ENCODE measurements at places on chromosomes 3 and 15.

- DNase-seq: no peak
Measured at GRCh38 chr15:72217216-72217615, 13.8 kb downstream of the PKM start.

GRCh38 chr3:87575550-87575949, 299.2 kb upstream of the POU1F1 start:
- DNase-seq: no peak

DNA sequence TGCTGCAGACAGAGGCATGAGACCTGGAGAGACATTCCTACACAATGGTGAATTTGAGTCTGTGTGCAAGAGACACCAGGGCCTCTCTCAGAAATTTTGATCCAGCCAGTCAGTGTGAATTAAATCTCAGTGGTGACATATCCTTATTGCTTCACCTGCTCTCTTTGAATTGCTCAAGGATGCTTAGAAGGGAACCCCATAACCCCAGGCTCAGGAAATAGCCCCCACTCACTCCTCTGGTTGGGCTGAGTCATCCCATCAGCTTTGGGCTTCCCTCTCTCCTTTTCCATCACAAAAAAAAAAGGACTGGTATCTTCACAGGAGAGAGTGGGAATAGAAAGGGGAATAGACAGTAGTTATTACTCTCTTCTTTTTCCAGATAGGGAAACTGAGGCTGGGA, 33.0 kb upstream of the LARS2 start:
- DNase-seq: no peak

DNA sequence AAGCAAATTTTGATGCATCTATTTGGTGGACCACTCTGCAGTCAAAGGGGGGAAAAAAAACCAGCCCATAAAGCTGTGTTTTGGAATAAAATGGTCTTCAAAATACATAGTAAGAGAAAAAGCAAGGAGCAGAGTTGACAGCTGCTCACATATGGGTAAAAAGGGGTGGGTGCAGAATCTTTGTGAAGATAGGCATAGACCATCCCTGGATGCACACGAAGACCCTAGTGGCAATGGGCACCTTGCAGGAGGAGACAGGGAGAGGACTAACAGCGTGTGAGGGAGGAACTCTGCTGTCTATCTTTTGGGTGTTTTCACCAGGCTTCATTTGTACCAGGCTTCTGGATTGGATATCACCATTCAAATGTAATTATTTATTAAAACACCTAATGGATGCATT, 43.9 kb downstream of the CTNNB1 start:
- no peak for DNase-seq

DNA sequence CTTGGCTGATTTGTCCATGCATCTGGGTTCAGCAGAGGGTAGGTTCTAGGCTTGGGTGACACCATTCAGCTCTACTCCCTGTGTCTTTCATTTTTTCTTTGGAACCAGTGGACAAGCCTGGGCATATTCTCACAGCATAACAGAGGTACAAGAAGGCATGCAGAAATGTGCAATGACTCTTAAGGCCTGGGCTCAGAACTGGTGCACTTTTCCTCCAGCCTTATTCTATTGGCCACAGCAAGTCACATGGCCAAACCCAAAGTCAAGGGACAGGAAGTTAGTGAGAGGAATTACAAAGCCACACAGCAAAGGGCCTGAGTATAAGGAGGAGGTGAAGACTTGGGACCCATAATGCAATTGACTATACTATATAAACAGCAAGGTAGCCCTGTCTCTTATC, 200.9 kb upstream of the CTDSPL start:
- DNase-seq: no peak

DNA sequence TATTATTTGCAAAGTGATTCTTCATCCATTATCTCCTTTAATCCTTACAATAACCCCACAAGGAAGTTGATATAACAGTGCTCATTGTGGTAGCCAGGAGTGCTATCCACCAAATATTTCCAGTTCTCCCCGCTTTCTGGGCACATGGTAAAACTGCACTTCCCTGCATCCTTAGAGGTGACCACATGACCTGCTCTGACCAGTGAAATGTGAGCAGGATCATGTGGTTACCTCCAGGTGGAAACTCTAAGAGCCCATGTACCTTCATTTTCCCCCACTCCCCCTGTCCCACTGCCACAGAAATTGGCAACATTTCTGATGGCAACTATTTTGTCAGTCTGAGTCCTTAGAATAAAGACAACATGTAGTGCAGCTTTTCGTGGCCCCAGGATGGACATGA, 89.7 kb downstream of the MRPL46 start:
- DNase-seq: no peak

GRCh38 chr3:188253800-188254452, 100.0 kb downstream of the LPP start:
- no peak for DNase-seq

GRCh38 chr15:69536726-69537512, 84.3 kb downstream of the RPLP1 start:
- DNase-seq: no peak

DNA sequence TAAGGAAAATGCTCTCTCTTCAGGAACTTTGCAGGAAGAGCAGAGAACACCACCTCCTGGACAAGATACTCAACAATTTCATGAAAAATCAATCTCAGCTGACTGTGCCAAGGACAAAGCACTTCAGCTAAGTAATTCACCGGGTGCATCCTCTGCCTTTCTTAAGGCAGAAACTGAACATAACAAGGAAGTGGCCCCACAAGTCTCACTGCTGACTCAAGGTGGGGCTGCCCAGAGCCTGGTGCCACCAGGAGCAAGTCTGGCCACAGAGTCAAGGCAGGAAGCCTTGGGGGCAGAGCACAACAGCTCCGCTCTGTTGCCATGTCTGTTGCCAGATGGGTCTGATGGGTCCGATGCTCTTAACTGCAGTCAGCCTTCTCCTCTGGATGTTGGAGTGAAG, 200.5 kb downstream of the AKAP13 start:
- no peak for DNase-seq

GRCh38 chr15:43360821-43361220, 10.0 kb downstream of the ZSCAN29 start:
- no peak for DNase-seq

DNA sequence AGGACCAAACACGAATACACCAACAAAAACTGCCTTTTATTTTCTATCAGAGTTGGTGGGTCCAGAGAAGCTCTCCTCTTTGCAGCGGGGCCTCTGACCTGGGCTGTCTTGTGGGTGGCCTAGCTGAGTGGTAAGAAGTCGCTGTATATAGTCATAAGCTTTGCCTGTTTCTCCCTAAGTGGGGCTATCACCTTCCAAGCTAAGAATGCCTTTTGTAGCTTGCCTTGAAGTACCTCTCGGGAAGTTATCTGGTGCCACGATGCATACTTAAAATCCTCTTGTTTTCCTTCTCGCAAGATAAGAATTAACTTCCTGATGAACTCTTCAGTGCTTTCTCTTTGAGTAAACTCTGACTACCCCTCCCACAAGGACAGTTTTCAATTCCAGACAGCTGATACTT, 178.8 kb downstream of the SYNPR start:
- no peak for DNase-seq

DNA sequence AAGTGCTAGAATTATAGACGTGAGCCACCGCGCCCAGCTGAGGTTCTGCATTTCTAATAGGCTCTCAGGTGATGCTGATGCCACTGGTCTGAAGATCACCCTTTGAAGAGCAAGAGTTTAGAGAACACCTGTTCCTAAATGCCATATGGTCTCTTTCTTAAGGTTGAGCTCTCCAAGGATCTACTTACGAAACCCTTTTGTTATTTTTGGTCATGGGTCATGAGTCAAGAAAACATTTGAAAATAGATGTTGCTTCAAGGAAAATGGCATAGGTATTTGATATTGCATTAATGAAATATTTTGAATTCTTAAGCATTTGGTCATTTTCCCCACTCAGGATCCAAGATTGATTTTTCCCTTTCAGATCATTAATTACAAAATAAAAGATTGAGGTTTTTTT, 74.7 kb upstream of the SOX2 start:
- no peak for DNase-seq

DNA sequence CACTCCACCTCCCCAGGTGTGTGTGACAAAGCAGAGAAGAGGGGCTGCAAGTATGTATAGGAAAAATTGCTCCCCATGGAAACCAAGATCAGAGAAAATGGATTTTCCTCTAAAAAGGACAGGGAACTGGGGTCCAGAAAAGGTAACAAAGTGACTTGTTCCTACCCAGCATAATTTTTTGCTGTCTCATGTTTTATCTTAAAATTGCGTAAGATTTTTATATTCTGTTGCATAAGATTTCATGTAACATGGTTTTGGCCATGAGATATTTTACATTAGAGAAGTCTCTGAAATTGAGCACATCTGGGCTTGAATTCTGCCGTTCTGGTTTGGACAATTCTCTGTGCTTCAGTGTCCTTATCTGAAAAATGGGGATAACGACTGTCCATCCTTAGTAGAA, 335.7 kb upstream of the RORA start:
- DNase-seq: no peak

DNA sequence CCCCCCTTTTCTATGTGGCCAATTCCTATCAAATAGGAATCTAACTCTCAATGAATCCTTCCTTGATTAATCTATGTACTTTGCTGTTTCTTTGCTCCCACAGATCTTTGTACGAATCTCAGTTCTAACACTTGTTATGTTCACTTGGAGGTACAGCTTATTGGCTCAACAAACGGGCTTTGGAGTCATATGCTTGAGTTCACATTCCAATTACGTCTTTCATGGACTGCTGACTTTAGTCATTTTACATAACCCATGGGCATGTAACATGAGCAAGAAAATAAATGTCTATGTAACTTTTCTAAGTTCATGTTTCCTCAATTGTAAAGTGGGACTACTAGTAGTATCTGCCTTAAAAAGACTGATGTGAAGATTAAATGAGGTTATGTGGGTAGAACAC, 123.2 kb upstream of the TBC1D5 start:
- DNase-seq: no peak

GRCh38 chr3:101081999-101082398, 88.8 kb upstream of the ABI3BP start:
- DNase-seq: no peak

- DNase-seq: no peak
Measured at GRCh38 chr15:68666812-68667450, 88.1 kb downstream of the CORO2B start.

- no peak for DNase-seq
Measured at GRCh38 chr3:10779293-10779805, 36.7 kb upstream of the SLC6A11 start.

DNA sequence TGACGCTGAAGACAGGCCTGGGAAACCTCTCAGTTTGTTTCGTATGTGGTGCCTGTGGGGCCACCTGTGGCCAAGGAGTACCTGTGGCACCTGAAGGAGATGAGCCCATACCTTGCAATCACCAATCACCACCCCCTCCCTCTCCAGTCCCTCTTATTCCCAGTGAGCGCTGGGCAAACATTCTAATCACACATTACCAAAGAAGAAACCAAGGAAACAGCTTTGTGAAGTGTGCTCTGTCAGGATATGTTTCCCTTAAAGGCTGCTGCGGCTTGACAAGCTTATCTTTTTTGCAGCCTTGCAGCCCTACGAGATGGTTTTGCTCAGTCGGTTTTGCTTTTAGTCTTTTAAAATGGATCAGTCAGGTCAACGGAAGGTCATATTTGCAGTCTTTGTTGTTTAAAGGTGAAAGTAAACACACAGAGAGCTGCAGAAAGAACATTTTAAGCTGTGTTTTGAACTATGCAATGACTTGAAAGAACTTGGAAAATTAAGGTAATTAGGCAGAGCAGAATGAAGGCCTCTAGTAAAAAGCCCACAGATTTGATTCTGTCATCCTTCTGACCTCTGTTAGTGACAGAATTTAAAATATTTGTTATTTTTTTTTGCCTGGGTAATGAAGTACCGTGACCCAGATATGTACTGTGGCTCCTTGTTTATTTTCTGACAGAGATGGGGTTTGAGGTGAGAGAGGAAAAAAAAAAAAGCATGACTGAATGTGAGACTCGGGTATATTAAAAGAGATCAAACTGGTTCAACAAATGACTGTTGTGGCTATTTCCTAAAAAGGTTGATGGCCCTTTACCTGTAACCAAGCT, 461.4 kb downstream of the NSUN3 start:
- no peak for DNase-seq

GRCh38 chr3:79651536-79652065, 116.2 kb downstream of the ROBO1 start:
- DNase-seq: no peak

GRCh38 chr3:65888196-65888595, 150.5 kb downstream of the MAGI1 start:
- no peak for DNase-seq

GRCh38 chr15:44308889-44309288, 20.4 kb downstream of the GOLM2 start:
- DNase-seq: no peak

GRCh38 chr3:105495021-105495420, 128.3 kb downstream of the ALCAM start:
- no peak for DNase-seq

GRCh38 chr3:130463221-130463620, 53.8 kb upstream of the COL6A6 start:
- no peak for DNase-seq

DNA sequence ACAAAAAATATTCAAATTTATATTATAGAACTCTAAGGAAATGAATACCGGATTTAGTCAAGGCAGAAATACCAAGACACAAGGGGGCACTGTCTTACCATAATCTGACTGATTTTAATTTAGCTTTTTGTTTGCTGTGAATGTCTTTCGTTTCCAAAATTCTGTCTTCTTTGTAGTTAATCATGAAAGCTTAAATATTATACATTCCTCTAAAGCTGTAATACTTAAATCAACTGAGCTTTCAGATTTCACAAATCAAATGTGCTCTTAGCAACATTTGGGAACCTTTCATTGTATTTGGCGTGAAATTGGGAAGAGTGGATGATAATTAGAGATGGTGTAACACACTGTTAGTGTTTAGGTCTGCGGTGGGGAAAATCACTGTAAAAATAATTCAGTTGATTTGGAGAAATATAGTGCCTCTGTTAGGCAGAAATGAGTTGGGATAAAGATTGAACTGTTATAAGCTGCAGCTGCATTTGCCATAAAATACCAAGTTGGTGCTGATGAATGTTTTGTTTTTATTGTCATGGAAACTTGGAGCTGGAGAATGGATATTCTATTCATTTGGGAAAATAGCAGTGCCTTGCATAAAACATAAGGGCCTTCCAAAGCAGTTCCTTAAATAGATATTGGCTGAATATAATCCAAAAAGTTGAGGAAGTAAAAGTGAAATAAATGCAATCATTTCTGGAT, 228.2 kb downstream of the TCF12 start:
- DNase-seq: peak; percentile 66

GRCh38 chr15:85414495-85414894, 34.1 kb downstream of the AKAP13 start:
- DNase-seq: no peak

DNA sequence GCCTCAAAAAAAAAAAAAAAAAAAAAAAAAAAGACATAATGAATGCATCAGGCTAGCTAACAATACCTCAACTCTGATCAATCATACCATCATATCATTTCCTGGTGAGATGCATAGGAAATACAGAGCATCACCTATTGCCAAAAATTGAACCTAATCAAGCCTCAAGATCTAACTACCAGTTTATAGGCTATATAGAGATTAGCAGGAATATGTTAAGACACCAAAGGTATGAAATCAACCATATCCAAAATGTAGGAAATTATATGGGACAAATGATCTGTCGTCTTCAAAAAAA, 387 bp upstream of the VPS33B start:
- DNase-seq: peak; percentile 15
